Stimulated activated CD8-positive, alpha-beta memory T cell treated with anti-CD3 and anti-CD28 coated beads, Interleukin-7, amount 100 ng/mL, for 1 hour (primary cell): ENCODE measurements at places on chromosomes 12 and 14.

DNA sequence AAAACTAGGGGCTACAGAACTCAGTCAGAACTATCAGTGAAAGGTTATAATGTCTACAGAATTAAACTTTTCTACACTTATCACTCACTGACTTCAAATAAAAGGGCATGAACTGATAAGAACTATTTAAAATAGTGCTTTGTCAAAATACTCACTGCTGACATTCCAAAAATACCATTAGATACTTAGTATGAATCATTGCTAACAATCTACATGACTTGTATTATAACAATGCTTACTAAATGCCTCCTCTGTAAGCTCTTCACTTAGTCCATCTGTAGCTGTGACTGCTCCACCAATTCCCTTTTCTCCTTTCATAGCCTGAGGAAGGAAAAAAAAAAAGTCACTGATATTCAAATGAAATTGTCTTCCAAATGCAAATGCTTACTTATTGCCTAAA lies 17.0 kb downstream of the NFYB start:
- DNase-seq: no peak

- DNase-seq: no peak
These were observed 85.0 kb downstream of the SYNE3 start for GRCh38 chr14:95431199-95432143.

- no peak for DNase-seq
These were observed 167.6 kb downstream of the NAV3 start for GRCh38 chr12:77998236-77998786.

- DNase-seq: no peak
These were observed 273.9 kb upstream of the RTL1 start for GRCh38 chr14:101177301-101177971.

DNA sequence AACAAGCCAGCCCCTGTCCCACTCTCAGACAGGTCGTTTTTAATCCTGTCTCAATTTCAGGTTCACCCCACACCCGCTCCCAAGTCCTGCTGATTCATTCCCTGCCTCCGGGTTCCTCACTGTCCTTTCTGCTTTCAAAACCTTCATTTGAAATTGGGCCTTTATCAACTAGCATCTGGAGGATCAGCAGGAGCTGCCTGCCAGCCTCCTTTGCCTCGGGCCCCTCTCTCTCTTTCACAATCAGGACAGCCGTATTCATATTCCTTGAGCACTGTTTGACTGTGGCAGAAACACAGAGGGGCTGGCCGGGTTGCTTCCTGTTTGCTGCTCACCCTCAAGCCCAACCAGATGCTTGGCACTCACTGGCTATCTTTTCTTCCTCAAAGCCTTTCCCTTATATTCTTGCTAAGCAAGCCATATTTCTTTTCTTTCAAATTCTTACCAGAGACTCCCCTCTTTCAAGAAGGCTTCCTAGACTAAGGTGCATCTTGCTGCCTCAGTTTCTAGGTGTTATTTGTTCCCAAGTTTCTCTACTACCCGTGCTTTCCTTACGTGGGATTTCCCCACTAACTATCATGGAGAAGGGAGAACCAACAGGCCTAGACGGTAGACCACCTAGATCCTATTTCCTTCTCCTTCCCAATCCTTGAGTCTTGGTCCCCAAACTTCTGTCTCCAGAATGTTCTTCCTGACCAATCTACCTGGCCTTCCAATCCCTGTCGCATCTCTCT lies 3.0 kb downstream of the GALNT6 start:
- no peak for DNase-seq

DNA sequence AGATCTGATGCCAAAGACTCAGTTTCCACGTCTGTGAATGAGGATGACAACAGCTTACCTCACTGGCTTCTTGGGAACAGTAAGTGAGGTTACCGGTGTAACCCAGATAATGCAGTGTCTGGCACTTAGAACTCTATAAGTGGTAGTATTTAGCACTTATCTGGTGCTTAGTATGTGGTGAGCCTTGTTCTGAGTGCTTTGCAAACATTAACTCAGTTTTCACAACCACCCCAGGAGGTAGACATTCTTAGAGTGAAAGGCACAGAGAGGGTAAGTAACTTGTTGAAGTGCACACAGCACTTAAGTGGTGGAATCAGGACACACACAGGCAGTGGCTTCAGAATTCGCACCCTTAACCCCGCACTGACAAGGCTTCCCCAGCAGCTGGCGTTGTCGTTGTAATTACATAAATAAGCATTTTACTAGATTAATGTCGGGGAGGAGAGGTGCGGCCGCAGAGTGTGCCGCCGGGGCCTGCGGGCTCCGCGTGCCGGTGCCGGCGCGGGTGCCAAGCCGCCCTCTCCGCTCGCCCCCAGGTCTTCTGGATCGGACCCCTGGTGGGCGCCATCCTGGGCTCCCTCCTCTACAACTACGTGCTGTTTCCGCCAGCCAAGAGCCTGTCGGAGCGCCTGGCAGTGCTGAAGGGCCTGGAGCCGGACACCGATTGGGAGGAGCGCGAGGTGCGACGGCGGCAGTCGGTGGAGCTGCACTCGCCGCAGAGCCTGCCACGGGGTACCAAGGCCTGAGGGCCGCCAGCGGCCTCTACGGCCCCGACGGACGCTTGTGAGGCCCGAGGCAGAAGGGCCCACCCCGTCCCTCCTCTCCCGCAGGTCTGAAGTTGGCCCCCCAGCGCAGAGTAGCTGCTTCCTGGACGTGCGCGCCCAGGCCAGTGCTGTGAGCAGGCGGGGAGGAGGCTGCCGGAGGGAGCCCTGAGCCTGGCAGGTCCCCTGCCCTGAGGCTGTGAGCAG lies 4.6 kb downstream of the AQP2 start:
- DNase-seq: no peak

DNA sequence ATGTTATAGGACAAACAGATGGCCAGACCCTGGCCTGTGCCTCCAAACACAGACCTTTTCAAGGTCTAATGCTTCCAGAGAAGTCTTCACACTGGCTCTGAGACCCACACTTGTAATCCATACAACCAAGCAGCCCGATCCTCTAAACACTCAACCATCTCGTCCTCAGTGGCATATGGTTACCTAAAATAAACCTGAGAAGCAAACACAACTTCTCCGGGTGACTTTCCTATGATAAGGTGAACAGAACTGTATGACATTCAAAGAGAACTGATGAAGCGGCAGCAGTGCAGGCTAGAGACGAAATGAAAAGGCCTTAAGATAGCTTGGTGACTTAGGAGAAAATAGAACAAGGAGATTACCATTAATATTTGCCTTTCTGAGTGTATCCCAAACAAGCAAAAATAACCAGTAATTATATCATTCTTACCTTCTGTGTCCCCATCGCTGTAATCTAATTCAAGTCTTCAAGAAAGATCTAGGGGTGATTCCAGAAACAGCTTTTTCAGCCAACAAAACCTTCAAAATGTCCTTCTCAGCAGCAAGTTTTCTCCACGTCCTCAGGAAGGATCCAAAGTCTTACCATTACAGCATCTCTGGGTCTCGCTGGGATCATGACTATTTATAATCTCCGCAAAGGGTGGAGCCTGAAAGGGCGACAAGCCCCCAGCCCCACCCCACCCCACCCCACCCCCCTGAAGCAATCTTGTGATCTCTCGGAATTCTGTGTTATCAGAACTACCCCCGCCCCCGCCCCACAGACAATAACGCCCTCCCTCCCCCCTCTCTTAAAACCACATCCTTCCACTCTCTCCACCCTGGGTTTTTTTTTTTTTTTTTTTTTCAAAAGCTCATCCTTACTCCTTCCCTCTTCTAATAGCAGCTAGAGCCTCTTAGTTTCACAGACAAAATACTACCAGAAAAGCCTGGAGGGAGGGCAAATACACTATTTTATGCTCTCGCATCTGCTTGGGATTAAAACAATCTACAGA lies at the start of gene SLC2A3:
SLC2A3 (minus strand) TSS at position 598 of the 992 bp plus-strand sequence; CDS start at position 445, 153 bp downstream.
- DNase-seq: peak; percentile 58

GRCh38 chr14:101008631-101009336 lies 105.3 kb upstream of the RTL1 start:
- no peak for DNase-seq

DNA sequence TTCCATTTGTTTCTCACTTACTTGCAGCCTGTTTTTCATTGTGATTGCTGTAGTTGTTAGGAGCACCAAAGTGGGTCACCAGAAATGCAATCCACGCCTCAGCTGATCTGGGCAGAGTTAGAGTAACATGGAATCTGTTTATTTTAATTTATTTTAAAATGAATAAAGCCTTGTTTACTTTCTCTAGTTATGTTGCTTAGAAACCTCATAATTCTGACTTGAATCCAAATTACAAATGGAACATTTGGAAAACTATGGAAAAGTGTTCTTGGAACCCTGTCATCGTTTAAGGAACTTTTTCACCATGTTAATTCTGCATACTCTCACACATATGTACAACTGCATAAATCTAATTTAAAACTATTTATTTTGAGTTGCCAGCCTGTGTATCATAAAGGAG lies 92.2 kb upstream of the DAAM1 start:
- DNase-seq: no peak
